Hepatocyte (in vitro differentiated cells): ENCODE measurements at places on chromosomes 5 and 9. TPM values are rescaled to one million over a fixed set of nuclear protein-coding genes. Genes with fewer than 3 reads are reported as not detected.

GRCh38 chr9:14398473-14398872 is 84.5 kb upstream of the NFIB start:
- no peak overlapping the region for H3K27ac ChIP-seq
- no peak overlapping the region for H3K4me3 ChIP-seq
- peaks cover 7% of the 10 kb centered on the region for H3K4me1 ChIP-seq
- no peak for DNase-seq
- H3K36me3 ChIP-seq: no peaks in the 10 kb centered on the region

DNA sequence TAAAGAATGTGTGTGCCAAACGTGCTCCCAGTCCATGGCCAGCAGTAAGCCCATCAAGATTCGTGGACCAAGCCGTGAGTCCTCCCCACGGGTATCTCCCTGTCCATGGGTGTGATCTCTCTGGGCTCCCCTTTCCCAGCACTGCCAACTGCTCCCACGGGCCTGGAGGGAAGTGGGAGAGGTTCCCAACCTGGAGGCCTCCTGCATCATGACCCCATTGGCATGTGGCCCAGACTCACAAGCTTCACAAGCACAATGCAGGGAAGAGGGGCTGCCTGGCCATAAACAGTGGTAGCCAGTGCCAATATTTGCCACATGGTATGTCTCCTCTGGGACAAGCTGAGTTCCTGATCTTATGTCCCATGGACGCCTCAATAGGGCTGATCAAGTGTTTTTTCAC is 59.1 kb downstream of the ABLIM3 start:
- H3K27ac ChIP-seq: no peak overlapping the region
- no peaks in the 10 kb centered on the region for H3K4me1 ChIP-seq
- no peak overlapping the region for H3K4me3 ChIP-seq
- no peaks in the 10 kb centered on the region for H3K36me3 ChIP-seq
- no peak for DNase-seq

- no peak overlapping the region for H3K27ac ChIP-seq
- H3K4me1 ChIP-seq: no peaks in the 10 kb centered on the region
- no peaks in the 10 kb centered on the region for H3K36me3 ChIP-seq
- H3K4me3 ChIP-seq: no peak overlapping the region
- no peak for DNase-seq
Observed at GRCh38 chr5:15623794-15624193, 123.8 kb downstream of the FBXL7 start.

DNA sequence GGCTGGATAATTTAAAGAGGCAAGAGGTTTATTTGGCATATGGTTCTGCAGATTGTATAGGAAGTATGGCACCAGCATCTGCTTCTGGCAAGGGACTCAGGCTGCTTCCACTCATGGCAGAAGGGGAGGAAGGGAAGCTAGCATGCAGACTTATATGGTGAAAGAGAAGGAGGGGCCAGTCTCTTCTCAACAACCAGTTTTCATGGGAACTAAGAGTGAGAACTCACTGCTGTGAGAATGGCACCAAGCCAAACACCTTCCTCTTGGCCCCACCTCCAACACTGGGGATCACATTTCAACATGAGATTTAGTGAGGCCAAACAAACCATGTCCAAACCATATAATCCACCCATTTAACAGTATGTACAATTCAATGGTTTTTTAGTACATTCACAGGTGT is 113.3 kb upstream of the SHB start:
- H3K4me3 ChIP-seq: no peak overlapping the region
- H3K36me3 ChIP-seq: no peaks in the 10 kb centered on the region
- no peaks in the 10 kb centered on the region for H3K27me3 ChIP-seq
- H3K4me1 ChIP-seq: no peaks in the 10 kb centered on the region
- no peak overlapping the region for H3K27ac ChIP-seq
- peak; percentile 29 for DNase-seq

DNA sequence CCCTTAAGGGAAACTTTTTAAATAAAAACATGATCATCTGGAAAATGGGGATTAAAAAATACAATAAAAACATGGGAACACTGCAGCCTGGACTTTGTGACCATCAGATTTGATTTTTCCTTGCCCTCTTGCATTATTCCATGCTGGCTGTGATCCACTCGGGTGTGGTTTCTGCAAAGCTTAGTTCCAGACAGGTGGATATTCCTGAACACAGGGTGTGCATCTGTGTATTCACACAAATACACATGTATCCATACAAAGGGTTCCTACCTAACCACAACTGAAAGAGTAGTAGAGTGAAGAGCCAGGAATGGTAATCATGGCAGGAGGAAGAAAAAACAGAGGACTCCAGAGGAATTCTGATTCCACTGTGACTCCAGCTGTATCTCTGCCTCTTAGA is 178.2 kb downstream of the PAM start:
- H3K4me1 ChIP-seq: no peaks in the 10 kb centered on the region
- no peak overlapping the region for H3K27ac ChIP-seq
- H3K36me3 ChIP-seq: no peaks in the 10 kb centered on the region
- H3K27me3 ChIP-seq: no peaks in the 10 kb centered on the region
- DNase-seq: no peak

The PCDHGA1 gene
- polyA plus RNA-seq: not detected in 2 replicates

The PCDHGB6 gene
- polyA plus RNA-seq: 13.1 and 15.7 TPM in 2 replicates

The PDE6A gene
- 3.7 and 3.9 TPM in 2 replicates for polyA plus RNA-seq

The KIF3A gene
- polyA plus RNA-seq: 12.6 and 13.7 TPM in 2 replicates

The GABRA1 gene
- polyA plus RNA-seq: 0.42 TPM in 1 of 2 replicates, not detected in the other

The PFN3 gene
- polyA plus RNA-seq: not detected in 2 replicates
